ENCODE measurements at places on chromosomes 1 and 21.

DNA sequence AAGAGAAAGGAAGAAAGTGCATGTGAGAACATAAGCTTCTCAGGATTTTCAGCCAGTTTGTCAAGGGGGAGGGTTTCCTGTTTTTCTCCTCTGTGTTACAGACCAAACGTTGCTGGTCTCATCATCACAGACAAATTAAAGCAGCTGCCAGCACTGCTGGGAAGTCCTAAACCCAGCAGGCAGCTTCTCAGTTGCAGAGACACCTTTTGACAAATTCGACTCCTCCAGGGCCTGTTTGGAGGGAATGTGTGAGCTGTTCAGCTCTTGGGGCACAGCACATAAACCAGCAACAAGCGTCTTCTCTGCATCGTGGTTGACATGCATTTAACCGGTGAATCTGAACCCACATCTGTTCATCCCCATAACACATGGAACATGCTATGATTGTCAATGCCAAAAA lies 454.6 kb upstream of the RUNX1 start:
- peak; percentile 59 for DNase-seq

DNA sequence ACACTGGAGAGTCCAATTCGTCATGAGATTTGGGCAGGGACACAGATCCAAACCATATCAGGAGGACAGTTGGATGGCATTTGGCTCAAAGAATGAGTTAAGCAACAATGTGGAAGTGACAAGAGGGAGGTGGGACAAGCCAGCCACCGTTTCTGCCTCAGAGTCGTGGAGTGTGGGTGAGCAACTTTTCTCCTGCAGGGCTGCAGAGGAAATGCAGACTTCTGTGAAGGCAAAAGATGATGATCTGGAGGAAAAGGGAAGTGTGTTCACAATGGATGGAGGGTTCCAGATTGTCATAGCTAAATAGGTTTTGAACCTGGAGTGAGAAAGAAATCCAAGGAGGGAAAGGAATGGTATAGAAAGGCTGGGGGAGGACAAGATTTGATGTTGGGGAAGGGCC lies 16.4 kb upstream of the KANK4 start:
- no peak for DNase-seq

- DNase-seq, result no peak
Observed at GRCh38 chr1:211935448-211935970, 99.8 kb downstream of the INTS7 start.

- DNase-seq, result peak; percentile 96
Observed at GRCh38 chr1:178540646-178541045, 27.7 kb downstream of the TEX35 start.

- DNase-seq, result no peak
Observed at GRCh38 chr1:31961536-31961935, 23.4 kb upstream of the PTP4A2 start.

DNA sequence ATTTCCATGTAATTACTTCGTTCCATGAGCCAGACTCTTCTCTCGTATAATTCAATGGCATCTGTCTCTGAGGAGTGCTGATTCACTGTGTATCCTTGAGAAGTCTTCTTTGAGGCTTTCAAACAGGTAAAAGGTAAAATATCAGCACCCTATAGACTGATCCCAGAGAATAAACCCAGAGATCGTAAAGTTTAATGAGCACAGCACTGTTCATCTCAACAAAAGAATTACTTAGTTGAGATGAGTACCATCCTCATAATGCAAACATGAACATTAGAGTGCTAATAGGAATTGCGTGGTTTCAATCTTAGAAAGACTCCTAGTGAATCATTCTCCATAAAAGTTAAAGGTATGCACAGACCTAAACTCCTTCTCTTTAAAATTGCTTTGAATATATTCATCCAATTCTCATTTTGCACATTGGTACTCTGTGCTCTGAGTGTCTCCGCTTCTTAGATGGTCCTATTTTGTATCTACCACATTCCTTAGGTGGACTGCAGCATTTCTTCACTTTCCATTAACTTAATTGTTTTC lies 97.2 kb downstream of the TBX15 start:
- DNase-seq, result peak; percentile 4

DNA sequence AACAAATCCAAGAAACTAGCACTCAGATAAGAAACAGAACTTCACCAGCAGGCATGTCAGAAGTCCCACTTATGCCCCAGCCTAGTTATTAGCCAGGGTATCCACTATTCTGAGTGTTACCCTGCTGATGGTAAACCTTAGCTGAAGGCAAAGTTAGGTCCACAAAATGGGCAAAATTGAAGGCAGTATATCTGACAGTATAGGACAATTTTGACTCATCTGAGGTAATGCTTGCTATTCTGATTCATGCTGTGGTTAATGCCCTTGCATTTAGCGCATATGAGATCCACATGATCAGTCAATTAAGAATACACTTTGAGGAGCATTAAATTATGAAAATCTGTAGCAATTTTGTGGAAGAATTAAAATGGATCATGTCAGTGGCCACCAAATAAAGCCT lies 15.1 kb downstream of the IFI44 start:
- DNase-seq, result no peak

- peak; percentile 22 for DNase-seq
Observed at GRCh38 chr1:43872280-43872679, 61.3 kb upstream of the ARTN start.

DNA sequence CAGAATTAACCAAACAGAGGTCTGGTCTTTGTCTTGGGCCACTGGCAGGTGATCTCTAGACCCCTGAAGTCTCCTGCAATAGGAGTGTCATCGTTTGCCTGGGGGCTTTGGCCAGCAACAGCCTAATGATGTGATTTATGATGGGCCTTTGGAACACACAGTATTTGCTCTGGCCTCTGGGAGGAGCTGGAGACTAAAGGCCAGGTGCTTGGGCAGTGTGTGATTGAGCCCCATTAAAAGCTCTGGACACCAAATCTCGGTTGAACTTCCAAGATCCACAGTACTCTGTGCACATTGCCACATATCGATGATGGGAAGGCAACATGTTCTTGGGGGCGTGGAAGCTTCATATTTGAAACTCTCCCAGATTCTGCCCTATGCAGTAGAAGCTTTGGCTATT lies 32.0 kb upstream of the TLR5 start:
- DNase-seq, result peak; percentile 20

GRCh38 chr1:234638832-234639799 lies 29.1 kb upstream of the IRF2BP2 start:
- no peak for DNase-seq

DNA sequence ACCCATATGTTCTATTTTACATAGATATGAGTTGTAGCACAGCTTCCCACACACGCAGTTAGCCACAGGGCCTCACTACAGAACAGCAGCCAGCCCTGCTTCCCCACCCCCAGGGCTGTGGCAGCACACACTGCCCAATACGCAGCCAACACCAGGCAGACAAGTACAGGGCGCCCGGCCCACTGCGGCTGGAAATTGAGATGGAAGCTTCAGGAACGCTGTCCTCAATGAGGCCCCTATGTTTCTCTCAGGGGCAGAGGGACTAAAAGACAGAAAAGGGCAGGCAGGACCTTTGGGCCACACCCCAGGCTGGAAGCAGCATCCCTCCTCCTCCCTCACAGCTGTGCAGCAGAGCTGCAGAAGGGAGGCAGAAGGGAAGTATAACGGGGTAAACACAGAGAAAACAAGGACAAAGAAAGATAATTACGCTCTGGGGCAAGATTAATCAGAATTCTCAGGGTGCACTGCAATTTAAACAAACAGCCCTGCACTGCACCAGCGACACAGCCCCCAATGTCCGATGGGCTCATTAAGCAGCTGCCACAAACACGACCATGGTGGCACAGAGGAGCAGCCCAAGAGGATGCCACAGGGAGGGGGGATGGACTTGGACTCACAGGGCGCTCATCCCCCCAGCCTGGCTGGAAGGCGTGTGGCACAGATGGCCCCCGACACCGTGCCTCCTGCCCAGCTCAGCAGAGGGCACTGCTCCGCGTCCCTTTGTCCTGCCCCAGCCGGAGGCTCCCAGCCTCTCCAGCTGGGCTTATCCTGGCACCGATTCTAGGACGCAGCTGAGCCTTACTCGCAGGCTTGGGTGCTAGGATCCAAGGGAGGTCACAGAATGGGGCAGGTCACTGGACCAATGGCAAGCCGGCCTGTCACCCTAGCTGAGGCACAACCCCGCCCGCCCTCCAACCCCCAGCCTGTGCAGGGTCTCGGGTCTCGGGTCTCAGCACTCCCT lies 14.2 kb downstream of the WDR4 start:
- DNase-seq, result no peak

DNA sequence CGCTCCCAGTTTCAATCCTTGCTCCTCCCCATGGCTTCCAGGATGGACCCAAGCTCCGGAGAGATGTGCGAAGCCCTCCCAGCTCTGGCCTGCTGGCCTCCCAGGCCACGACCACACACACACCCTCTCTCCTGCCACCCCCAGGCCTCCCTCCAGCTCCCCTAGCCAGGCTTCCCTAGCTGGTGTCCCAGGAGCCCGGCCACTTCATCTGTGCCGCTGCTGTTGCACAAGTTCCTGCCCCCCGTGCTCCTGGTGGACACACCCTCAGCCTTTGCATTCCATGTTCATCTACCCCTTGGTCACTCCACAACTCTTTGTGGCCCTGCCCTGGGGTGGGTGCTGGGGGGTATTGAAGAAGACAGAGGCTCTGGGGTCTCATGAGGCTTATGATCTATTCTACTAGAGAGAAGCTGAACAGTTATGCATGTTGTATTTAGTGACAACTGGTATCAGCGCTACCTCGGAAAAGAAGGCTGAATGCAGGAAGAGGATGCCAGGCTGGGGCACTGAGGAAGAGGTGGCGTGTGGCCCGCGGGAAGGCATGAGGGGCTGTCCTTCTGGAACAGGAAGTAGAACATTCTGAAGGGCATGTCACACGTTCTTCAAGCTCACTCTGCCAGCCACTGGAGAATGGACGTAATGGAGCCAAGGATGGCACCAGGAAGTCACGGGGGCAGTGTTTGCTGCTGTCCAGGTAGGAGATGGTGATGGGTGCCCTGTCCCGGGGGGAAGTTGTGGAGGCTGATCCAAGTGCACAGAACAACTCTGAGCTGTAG lies 172.4 kb downstream of the PSMG1 start:
- DNase-seq, result no peak

DNA sequence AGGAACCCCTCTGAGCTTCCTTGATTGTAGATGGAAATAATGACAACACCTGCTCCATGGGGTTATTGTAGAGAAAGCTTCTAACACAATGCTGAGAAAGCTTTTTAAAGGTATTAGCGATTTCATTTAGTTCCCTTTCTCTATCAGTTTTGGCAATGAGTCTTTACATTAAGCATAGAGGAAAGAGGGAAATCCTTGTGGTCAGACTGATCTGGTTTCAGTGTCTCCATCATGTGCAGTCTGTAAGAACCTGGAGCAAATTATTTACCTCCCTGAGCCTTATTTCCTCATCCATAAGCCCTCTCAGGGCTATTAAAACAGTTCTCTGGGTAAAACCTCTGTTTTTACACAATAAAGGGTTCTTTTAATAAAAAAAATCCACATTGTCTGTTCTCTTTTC lies 87.5 kb downstream of the FGGY start:
- no peak for DNase-seq

DNA sequence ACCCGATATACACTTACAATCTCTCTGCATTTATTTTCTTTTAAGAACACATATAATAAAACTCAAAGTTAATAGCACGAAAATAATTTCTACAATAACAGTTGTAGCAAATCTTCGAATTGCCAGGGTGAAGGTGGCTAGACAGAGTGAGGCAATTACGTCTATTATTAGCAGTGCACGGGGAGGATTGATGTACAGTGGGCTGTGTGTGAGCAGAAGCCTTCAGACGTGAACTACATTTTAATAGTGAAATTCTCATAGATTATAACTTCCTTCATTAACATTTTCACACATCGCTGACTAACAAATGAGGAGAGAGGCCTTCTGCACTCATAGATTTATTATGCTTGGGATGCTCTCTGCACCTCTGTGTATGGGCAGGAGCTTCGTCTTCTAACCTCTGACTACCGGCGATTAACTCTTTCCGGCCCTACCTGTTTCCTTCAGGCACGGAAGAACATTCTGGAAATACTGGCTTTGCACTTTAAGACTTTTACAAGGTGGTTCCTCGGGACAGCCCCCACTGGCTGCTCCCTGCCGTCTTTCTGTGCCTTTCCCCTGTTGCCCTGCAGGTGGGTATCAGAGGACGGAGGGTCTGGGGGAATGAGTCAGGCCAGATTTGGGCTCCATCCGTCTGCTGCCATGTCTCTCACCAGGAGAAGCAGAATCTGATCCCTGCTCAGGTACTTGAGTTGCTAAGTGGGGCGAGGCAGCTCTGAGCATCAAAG lies 200.5 kb downstream of the CAMTA1 start:
- DNase-seq, result no peak

DNA sequence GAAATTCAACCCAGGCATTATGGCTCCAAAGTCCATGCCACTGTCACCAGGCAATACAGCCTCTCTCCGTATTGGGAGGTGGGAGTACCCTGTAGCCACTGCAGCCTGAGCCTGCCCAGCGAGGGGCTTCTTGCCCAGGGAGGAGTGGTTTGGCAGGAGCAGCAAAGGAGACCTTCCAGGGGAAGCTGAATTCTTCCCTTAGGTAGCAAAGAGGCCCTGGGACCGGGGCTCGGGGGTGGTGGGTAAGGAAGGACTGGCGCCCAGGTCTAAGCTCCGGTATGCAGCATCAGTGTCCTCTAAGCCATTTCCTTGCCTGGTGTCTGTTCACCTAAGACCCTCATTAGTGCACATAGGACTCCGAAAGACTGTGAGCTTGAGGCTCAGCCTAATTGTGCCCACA lies 17.0 kb downstream of the TNNT2 start:
- DNase-seq, result no peak

DNA sequence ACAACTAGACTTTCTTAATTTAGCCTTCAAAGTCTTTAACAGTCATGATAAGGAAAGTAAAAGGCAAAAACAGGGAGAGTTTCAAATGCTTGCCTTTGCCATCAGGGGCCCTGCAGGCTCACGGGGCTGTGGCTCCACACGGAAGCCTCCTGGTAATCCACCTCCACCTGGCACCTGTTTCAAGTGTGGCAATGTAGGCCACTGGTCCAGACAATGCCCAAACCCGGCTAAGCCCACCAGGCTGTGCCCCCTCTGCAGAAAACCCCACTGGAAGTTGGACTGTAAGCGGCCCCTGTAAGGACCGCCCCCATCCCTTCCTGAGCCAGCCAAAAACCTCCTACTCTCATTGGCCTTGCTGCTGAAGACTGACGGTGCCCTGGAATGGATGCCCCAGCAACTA lies 32.5 kb downstream of the VN1R5 start:
- no peak for DNase-seq

DNA sequence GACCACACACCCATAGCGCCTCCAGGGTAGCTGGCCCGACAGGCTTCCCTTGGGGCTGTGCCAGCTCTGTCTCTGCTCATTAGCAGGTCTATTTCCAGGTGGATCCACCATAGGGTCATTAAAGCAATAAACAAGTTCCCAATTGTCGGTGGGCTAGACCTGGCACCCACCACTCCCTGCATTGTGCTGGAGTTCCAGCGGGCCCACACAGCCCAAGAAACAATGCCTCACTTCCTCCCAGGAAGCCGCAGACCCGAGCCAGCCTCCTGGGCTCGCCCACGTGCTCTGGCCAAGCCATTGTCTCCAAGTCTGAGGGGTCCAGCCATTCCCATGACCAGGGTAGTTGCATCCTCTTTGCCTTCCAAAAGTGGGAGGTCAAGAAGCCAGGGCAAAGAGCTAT lies 27.5 kb upstream of the SOX13 start:
- DNase-seq, result no peak

Data from EH (cell line).